Heart right ventricle (tissue), 16 donors: ENCODE measurements at places on chromosomes 7 and 10. TPM values are rescaled to one million over a fixed set of nuclear protein-coding genes. Genes with fewer than 3 reads are reported as not detected.

DNA sequence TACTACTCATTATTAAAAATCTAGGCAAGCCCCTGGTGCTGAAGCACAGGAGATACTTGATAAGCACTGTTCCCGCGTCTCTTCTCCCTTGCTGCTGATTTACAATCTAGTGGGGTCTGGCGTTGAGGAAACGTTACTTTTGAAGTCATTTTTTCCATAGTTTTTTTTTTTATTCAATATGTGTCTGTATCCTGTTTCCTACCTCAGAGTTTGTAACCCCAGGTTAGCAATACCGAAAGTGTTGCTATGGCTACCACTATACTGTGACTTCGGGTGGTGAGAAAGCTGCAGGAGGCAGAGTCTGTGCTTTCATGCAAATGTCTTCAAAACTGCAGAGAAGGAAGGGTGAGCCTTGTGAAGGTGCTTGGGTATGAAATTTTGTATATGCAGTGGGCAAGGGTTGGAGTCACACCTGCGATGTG is 458.8 kb upstream of the GHITM start:
- no peak for DNase-seq

DNA sequence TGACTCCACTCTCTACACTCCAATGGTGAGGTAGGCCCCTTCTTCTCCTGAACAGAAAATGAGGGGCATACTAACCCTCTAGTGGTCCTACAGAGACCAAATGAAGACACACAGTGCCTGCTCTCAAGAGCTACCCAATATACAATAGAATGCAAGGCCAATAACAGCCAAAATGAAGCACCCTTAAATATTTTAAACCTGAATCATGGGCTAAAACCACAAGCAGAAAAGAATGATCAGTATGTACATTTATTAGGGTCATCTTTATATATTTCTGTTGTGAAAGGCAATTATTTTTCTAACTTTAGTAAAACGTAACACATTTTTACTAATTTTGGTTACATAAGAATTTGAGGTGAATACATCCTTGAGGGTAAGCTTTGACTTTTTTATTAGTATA is 49.9 kb upstream of the COL1A2 start:
- DNase-seq: no peak

DNA sequence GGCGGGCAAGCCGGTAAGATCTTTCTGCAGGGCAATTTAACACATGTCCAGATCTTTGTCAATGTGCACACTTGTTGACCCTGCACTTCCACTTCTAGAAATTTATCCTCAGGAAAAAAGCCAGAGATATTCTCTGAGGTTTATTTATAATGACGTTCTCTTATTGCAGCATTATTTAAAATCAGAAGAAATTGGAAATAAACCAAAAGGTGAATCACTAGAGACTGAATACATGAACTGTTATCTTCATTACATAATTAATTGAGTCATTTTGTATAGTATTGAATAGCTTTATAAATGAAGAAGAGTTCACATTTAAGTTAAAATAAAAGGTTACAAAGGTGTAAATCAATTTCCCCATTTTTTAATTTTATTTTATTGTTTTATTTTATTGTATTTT is 16.3 kb upstream of the SAR1A start:
- DNase-seq: no peak

GRCh38 chr10:88253-88652 is 39.2 kb upstream of the TUBB8 start:
- no peak for DNase-seq

KLHL7 gene
- 149 TPM for total RNA-seq

- no peak for DNase-seq
Measured at GRCh38 chr10:33974976-33975478, 640.6 kb upstream of the NRP1 start.

DNA sequence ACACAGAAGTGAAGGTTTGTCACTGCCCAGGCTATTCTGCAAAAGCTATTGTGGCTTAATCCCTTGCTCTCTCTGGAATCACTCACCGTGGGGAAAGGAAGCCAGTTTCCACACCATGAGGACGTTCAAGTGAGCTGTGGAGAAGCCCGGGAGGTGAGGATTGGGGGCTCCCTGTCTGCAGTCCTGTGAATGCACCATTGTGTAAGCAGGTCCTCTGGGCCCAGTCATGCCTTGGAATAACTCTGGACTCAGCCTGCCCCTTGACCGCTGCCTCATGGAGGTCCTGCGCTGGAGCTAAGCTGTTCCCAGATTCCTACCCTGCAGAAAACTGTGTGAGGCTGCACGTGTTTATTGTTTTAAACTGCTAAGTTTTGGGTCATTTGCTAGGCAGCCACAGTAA is 33.5 kb downstream of the LYZL2 start:
- no peak for DNase-seq

JCAD gene
- total RNA-seq: 31.0 TPM

DNA sequence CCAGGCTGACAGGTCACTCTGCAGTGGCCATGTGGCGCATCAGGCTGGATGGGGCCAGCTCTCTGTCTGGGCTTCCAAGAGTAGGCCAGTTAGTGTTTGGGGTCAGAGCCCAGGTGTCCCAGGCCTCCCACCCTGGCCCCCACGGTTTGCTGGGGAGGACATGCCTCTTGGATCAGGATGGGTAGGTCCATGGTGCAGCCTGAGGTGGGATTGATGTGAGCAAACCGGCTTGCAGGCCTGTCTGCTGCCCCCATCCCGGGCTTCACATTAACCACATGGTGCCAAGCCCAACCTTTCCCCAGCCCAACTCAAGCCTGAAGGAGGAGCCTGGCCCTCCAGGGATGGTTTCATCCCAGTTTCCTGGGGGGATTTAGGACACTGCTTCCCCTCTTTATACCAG is 39.2 kb downstream of the LDB3 start:
- DNase-seq: no peak

GRCh38 chr10:67667035-67667425 is 29.0 kb downstream of the CTNNA3 start:
- no peak for DNase-seq

C10orf62 gene
- 1.3 TPM for total RNA-seq

DNA sequence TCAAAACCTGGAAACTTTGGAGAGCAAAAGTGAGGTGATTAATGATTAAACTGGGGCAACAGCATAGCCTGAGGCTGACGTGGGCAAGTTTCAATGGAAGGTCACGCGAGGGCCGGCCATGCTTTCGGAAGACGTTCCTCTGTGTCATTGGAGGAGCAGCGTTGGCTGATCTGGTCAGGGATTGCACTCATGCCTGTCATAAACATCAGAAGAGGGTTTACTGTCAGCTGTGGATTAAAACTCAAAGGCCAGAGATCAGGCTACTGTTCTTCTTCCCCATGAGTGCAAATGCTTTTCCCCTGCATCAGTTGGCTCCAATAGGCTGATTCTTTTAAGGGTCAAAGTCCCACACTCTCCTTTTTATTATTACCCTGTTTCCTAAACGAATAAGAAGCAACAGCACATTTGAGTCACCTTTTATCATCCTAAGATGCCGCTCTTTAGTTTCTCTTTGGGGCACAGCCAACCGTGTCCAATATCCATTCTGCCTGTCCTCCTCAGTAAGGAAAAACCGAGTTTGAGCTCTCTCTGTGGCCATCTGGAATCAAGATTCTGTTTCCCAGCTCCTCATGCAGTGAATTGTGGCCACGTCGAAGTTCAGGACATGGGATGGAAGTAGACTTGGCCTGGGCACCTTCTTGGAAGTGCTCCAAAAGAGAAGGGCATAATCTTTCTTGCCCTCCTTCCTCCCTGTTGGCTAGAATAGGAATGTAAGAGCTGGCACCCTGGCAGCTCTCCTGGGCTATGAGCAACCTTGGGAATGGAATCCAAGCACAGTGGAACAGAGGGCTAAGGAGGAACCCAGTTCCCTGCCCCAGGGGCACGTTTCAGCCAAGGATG is 62.5 kb upstream of the INSIG1 start:
- no peak for DNase-seq

CCDC172 gene
- not detected for total RNA-seq

ADAMTS14 gene
- 0.35 TPM for total RNA-seq

CTAGE6 gene
- total RNA-seq: 0.17 TPM

GRCh38 chr10:61286686-61287085 is 166.5 kb downstream of the TMEM26 start:
- no peak for DNase-seq

DNA sequence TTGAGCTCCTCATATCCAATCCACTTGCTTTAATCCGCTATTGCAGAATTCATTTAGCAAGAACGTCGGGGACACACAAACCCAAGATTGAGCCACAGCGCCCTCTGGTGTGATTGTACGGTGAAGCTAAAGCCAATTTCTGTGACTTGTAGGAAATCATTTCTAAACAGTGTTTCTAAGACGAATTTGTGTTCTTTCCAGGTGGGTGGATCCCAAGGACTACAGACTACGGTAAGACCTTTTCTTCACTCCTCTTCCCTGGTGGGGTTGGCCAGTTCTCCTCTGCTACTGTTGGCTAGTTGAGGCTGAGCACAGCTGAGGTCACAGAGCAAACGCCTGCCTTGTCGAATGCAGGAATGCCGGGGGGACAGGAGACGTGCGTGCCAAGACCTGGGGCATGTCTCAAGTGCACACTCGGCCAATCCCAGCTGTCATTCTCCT is 5.2 kb downstream of the DMBT1 start:
- peak; percentile 77 for DNase-seq

GRCh38 chr10:30184397-30185033 is 125.1 kb upstream of the JCAD start:
- DNase-seq: no peak

DNA sequence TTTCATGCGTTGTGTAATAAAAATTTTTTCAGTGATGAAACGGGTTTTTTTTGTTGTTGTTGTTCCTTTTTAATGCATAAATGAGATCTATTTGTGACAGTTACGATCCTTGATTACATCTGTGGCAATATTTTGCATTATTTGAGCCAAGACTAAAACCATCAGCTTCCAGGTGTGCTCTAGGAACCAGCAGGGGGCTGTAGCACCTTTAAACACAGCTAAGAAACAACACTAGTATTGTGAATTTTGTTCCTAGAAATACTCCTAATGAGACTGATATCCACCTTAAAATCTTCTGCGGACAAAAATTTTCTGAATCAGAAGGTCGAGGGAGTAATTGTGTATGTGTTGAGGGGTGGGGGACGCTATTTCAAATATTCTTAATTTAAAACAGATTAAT is 52.6 kb downstream of the FGFBP3 start:
- DNase-seq: no peak
